ENCODE measurements at places on chromosomes 7 and 10.
A peak's percentile ranks its signal among the peaks of the same experiment; 100 is the strongest.

GRCh38 chr10:103709341-103709920 is 145.9 kb downstream of the SH3PXD2A start:
- peak; percentile 32 for DNase-seq

- no peak for DNase-seq
Observed at GRCh38 chr7:117247809-117248208, 75.0 kb downstream of the WNT2 start.

- DNase-seq: no peak
Observed at GRCh38 chr7:155810770-155811559, 1.3 kb downstream of the SHH start.

- peak; percentile 69 for DNase-seq
Observed at GRCh38 chr7:30974605-30975255, 11.0 kb downstream of the GHRHR start.

GRCh38 chr7:107167483-107168232 is 1.1 kb upstream of the HBP1 start:
- peak; percentile 92 for DNase-seq

DNA sequence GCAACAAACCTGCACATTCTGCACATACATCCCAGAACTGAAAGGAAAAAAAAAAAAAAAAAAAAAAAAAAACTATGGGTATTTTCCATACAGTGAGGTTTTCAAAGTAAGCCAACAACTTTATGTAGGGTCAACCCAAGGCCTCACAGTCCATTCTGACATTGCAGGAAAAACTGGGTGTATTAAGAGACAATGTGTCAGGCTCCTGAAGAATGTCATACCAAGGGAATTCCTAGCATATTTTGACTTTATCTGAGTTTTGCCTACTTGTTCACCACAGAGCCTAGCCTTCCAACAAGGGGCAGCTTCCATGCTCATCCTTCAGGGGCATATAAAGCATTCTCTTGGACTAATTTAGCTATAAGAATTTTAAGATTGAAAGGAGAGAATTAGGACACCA is 368.9 kb downstream of the PLXDC2 start:
- no peak for DNase-seq

DNA sequence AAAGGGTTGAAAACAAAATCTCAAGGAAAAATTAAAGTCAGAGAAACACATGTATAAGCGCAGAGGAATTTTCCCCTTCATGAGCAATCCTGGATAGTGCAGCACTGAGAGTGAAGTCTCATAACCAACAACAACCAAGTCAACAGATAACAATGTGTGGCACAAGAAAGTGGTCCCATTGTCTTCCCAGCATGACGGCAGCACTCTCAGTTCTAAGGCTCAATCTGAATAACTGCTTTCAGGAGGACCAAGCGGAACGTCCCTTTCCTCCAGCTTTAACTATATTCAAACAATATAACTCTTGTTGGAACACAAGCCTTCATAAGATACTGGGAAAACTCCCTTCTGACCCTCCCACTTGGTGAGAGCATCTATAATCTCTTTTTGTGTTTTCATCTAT is 137.9 kb downstream of the RAPGEF5 start:
- peak; percentile 54 for DNase-seq

GRCh38 chr10:79239275-79239779 is 107.9 kb upstream of the PPIF start:
- DNase-seq: peak; percentile 39

- DNase-seq: peak; percentile 67
Observed at GRCh38 chr10:90787393-90788198, 70.2 kb downstream of the HTR7 start.

DNA sequence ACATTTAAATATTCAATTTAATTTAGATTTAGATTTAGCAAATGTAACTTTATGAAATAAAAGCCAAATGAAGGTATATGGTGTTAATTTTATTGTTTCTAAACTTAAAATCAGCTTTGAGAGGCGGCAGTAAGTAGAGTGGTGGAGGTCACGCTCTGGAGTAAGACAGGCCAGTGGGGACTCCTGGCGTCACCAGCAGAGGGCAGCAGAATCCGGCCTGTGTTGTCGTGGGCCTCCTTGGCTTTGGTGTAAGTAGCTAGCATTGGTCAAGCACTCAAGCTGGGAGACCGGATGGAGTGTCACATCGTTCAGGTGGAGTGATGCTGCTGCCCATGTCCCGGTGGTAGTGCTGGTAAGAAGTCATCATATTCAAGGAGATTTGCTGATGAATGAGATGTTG is 98.7 kb upstream of the DNAJB6 start:
- no peak for DNase-seq

- DNase-seq: no peak
Observed at GRCh38 chr7:158300427-158300826, 287.2 kb downstream of the PTPRN2 start.

DNA sequence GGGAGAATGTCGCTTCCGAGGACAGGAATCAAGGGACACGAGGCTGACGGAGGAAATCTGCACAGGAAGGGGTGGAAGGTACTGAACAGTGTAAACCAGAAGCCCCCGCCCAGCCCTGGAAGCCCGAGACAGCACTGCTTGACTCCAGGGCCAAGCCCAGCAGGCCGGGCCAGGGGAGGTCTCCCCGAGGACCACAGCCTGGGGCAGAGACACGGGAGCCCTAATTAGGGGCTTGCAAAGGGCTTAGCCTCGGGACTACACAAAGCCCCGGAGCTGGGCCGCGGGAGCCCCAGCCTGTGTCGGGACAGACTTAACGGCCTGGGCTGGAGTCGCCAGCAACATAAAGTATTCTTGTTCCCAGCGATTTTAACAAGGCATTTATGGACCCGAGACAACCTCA is 50.8 kb downstream of the OAT start:
- DNase-seq: no peak

- no peak for DNase-seq
Observed at GRCh38 chr7:102303669-102304422, 17.2 kb downstream of the SH2B2 start.

GRCh38 chr7:7687800-7688199 is 30.6 kb downstream of the RPA3 start:
- DNase-seq: peak; percentile 86

DNA sequence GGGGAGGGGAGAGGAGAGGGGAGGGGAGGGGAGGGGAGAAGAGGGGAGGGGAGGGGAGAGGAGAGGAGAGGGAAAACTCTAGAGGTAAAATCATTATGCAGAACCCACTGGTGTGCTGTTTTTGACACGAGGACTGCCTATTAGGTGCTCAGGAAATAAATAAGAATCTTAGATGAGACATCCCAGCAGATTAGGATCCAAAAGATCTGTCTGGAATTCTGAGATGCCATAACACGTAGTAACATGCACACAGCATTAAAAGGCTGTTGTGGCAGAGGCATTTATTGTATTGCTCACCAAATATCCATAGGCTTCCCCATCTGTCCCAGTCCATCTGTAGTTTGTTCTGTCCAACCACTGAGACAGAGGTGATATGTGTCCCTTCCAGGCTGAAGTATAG is 40.8 kb upstream of the KMT2E start:
- no peak for DNase-seq

GRCh38 chr7:1520539-1521234 is 9.8 kb upstream of the MAFK start:
- peak; percentile 81 for DNase-seq

GRCh38 chr10:101485681-101486554 is 102.1 kb downstream of the POLL start:
- DNase-seq: no peak

DNA sequence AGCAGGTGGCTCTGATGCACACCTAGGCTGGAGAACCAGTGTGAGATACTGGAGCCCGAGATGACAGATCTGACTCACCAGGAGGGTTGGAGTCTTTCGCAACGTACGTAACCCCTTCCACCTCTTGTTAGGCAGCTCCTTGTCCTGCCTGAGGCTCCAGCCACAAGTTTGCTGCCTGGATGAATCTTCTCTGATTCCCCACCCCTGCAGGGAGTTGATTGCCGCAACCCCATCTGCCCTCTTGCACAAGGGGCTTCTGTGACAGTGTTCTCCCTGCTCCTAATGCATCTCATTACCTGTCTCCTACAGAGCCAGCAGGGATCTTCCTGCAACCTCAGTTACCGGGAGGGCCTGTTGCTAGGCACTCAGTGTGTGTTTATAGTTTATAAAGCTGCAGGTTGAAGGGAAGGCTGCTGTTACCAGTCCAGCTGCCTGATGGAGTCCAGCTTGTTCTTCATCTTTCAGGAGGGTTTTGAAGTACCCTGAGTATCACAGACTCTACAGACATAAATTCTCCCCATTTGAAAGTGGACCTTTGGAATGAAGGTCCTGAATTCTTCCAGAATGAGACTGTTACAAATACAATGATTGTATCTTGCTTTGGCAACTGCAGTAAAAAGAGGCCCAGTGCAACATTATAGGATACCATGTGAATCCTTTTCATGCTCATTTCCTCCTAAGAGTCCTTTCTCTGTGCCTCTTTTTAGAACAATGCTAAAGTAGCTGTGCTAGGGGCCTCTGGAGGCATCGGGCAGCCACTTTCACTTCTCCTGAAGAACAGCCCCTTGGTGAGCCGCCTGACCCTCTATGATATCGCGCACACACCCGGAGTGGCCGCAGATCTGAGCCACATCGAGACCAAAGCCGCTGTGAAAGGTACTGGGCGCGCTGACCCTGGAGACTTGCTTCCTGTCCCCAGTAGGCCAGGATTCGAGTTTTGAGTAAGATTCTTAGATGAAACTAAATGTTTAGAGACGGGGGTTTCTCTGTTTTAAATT is 6.5 kb downstream of the MDH2 start:
- no peak for DNase-seq

DNA sequence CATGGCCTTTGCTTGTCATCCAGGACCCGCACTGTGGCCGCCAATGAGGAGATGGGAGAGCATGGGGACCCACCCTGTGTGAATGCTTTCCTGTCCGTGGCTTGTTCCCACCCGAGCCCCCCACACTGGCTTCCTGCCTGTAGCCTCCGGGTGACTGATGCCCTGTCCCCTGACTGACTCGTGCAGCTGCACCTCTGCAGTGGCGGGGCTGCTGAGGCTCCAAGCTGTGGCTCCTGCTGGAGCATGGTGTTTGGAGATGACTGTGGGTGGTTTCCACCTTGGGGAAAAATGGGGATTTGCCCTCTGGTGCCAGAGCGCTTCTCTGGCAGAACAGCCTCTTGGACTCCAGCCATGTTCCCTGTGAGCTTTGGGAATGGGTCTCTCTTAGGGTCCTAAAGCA is 2.1 kb downstream of the CAMK1D start:
- DNase-seq: no peak

DNA sequence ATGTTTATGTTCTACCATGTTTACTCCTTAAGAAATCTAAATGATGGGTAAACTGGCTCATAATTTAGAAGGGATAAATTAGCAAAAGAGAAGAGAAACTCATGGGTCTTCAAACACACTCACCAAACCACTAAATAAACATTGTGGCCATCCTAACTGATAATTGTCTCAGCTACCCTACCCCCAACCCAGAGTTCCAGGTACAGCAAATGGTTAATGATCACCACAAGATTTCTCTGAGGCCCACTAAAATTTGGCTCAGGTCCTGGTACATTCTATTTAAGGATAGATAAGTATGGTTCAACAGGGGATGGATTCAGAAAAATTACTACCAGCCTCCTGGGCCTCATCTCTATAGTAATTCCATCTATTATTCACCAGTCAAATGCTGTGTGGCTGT is 21.4 kb downstream of the SLC25A13 start:
- DNase-seq: no peak

DNA sequence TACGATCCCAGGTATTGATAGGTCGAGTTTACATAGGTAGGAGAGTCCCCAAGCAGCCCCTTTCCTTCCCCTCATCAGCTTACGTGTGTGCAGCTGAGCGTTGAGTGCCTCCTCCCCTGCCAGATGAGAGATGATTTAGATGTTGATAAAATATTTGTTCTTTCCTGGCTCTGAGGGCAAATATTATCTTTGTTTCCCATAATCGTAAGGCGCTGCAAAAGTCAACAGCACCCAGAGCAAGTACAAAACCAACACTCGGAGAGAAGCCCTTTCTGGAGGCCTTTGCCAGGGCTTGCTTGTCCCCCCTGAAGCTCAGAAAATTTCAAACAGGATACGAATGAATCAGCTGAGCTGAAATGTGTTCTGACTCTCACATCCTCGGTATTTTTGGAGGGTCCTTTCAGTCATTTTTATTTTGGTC is 683.2 kb downstream of the LRMDA start:
- no peak for DNase-seq

DNA sequence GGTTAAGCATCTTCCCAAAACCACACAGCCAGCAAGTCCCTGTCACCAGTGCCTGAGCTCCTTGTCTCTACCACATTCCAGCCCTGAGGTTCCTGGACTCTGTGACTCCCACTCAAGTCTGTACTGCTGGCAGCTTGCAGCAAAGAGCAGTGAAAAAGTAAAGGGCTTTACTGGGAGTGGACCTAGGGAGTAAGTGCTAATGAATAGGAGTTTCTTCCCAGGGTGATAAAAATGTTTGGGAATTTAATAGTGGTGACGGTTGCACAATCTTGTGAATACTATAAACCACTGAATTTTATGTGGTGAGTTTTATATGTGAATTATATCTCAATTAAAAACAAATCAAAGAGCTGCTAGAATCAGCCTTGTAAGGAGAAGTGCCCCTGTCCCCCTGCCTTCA is 22.6 kb downstream of the HSPA12A start:
- no peak for DNase-seq

DNA sequence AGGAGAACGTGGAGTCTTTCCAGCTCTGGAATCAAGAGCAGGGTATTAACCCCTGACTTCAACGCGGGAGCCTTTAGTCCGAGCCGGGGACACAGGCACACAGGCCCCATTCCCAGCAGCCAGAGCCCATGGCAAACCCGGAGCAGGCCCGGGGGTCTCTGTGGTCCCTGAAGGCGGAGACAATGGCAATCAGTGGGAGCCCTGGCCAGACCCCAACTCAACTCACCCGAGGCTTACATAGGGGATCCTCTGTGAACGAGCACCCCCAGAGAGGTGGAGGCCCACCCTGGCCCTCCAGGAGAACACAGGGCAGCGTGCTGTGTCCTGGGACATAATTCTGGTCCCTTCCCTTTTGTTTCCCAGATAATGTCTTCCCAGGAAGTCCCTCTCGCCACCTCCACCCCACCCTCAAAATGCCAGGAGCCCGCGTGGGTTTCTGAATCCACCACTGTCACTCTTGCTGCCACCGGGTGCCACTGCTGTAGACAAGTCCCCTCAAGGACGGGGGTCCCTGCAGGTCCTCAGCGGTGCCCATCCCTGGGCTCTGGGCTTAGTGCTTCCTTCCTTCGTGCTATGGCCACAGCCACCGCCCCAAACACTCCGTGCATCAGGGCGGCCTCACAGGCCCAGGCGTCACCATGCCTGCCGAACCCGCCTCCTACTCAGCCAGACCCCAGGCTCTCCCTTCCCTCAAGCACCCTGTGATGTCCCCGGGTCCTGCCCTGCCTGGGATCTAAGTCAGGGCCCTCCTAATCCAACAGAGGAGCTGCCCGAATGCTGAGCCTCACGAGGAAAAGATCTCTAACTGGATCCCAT is 28.6 kb upstream of the PPP2R2D start:
- DNase-seq: no peak
